ENCODE measurements at places on chromosomes 6 and 20.

GRCh38 chr6:53725791-53726575 lies 60.4 kb upstream of the KLHL31 start:
- peak; percentile 88 for DNase-seq

DNA sequence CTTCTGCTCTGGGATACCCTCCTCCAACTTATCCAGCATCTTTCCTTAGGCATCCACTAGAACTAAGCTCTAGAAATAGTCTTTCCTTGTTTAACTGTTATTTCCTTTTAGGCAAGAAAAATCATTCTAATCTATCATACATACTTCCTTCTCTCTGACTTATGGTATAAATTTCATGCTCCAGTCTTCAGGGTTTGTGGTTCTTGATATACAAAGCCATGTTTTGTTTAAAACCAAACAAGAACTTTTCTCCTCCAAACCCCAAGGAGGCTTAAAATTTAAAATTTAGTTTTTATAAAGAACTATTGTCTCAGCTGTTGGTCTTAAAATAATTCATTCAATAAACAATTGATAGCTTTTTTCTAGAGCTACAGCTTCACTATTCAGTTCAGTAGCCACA lies 77.2 kb downstream of the CD164 start:
- DNase-seq: no peak

DNA sequence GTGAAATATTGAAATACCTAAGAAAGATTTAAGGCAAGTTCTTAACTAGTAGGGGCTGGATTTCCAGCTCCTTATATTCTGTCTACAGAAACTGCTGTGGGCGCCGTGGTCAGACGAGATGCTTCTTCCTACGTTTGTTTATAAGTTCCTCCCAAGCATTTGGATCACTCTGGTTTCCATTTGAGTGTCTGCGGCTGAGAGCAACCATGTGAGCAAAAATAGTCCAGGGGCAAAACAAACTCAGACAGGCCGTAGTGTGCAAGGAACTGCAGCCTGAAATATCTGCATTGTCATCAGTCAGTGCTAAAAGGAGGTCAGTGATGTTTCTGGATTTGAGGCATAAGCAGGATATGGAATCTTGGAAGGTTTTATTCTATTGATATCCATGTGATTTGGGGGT lies 485.9 kb upstream of the JAG1 start:
- DNase-seq: no peak

GRCh38 chr20:2691663-2692035 lies 931 bp upstream of the EBF4 start:
- DNase-seq: no peak

DNA sequence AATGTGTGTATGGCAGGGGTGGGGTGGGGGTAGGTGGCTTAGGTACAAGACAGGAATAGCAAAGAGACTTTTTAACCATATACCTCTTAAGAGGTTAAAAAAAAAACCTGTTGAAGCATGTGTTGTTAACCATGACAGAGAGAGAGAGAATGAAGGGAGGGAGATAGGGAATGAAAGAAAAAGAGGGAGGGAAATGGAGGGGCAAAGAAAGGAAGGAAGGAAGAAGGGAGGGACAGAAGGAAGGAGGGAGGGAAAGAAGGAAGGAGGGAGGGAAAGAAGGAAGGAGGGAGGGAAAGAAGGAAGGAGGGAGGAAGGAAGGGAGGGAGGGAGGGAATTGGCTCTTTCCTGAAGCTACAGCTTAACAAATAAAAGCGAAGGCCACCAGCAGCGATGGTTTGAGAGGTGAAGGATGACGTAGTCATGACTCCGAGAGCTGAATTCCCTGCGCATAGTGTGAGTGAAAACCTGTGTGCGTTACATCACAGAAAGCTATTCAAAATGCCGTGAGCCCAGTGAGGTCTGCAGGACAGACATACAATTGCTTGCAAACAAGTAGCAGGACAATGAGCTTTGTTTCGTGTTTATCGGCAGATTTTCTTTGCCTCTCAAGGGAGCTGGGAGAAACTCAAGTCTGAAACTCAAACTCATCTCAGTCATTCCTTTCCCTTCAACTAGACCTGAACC lies 88.6 kb upstream of the NEDD9 start:
- DNase-seq: no peak

DNA sequence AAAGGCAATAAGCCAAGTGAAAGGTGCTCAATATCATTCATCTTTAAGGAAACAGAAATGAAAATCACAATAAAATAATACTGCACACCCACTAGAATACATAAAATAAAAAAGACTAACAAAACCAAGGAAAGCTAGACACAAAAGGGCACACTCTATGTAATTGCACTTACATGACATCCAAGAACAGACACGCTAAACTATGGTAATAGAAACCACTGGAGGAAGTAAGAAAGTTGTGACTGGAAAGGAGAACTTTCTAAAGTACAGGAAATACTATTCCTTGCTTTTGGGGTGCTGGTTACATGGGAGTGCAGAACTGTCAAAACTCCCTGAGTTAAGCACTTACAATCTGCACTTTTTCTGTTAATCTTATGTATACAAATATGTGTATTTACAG lies 253.7 kb upstream of the RUNX2 start:
- DNase-seq: no peak

DNA sequence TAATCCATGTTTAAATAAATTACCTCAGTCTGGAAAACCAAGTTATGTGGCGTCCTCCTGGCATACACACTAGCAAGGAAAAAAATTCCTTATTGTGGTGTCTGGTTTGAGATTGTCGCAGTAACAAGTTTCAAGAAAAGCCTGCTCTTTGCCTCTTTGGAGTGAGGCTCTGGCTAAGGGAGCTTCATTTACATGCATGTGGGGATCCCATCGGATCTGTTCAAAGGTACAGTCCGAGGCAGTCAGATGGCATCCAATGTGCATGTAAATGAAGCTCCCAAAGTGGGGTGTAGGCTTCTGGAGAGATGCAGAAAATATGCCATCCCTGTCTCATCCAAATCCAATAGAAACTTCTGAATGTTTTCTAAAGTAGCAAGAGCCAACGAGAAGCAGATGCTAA lies 199.5 kb upstream of the FBXL4 start:
- no peak for DNase-seq

- peak; percentile 89 for DNase-seq
These were observed 6.1 kb downstream of the UBD start for GRCh38 chr6:29553268-29554057.

GRCh38 chr20:12790859-12791258 lies 217.9 kb upstream of the SPTLC3 start:
- no peak for DNase-seq

- no peak for DNase-seq
These were observed 22.0 kb upstream of the MAFB start for GRCh38 chr20:40711079-40711478.
